ENCODE measurements at places on chromosomes 2 and 18. TPM values are rescaled to one million over a fixed set of nuclear protein-coding genes. Genes with fewer than 3 reads are reported as not detected.

GRCh38 chr2:6314218-6314960 lies 551.3 kb downstream of the CMPK2 start:
- no peak for DNase-seq

- DNase-seq, result no peak
Measured at GRCh38 chr18:65721619-65722018, 29.2 kb upstream of the CDH7 start.

DNA sequence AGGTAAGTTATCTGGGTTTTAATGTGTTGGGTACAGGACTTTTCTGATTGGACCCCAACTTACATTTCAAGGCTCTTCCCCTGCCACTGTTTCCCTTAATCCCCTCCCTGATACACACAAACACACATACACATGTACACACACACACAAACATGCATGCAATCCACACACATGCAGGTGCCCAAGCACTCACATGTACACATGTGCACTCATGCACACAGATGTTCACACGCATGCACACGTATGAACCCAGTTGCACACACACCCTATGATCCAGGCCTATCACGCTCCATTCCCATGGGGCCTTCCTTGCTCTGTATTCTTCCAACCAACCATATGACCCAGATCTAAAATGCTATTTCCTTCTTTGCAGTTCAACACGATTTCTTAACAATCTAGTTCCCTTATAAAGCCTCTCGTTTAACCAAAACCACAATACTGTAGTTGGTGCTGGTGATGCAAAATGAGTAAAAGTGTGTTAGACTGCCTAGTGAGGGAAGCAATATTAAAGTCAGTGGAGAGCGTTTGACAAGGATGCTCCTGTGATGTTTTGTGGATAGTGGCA lies 11.1 kb downstream of the SERPINB8 start:
- DNase-seq, result no peak

GRCh38 chr2:198296665-198297308 lies 492.4 kb downstream of the PLCL1 start:
- DNase-seq, result peak; percentile 59

DNA sequence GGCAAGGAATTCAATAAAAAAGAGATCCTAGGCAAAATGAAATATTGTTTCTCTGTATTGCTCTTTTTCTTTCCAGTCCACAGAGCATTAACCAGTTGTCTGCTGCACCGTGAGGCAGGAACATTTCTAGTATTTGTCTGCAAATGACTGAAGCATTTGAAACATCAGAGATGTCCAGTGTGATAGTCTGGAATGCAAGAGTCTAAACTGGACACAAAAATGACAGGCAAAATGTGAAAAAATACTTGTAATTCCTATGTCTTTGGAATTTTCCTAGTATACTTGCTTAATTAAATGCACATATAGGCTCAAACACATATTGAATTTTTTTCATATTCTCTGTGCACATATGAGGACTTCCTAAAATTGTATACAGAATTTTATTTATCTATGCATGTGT lies 120.5 kb upstream of the SPATS2L start:
- no peak for DNase-seq

- DNase-seq, result no peak
Measured at GRCh38 chr2:224668123-224668909, 47.8 kb downstream of the CCDC195 start.

GRCh38 chr2:239587841-239588240 lies 187.0 kb upstream of the HDAC4 start:
- no peak for DNase-seq

- DNase-seq, result no peak
Measured at GRCh38 chr2:1594373-1595171, 149.7 kb downstream of the PXDN start.

DNA sequence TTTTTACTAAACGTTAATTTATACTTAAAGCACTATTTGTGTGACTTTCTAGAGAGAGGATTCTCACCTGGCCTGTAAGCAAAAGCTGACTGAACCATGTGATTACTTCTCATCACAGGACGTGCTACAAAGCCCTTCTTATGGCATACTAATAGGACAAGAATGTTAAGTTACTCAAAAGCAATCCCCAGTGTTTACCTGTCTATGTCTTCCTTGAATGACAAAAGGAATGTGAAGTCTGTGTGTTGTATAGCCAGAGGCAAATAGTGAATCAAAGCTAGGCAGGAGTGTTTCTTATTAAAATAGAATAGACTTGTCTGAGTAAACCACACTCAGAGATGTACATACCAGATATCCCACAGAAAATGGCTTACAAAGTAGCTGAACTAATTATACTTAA lies 1465.5 kb downstream of the SUCLG1 start:
- no peak for DNase-seq

DNA sequence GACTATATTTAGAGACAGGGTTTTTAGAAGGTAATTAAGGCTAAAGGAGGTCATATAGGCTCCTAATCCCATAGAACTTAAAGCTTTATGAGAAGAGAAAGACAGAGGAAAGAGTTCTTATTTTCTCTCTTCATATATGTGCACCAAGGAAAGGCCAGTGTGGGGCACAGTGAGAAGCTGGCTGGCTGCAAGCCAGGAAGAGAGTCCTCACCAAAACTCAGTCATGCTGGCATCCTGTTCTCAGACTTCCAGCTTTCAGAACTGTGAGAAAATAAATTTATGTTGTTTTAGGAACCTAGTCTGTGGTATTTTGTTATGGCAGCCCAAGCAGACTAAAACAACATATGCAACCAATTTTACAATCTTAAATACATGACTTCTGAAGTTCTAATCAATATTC lies 31.5 kb upstream of the ATIC start:
- DNase-seq, result no peak

DNA sequence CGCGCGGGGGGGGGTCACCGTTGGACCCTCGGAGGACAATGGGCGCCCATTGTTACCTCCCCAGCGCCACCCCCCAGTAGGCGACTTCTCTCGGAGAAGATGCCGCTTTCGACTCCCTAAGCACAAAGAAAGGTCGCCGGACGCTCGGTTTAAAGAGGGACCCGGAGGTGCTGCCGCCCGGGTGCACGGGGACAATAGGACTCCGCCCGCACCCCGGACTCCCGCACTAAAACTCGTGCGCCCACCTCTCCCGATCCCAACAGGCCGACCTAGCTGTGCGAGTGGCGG lies 318 bp upstream of the CDC42EP3 start:
- DNase-seq, result peak; percentile 23

GRCh38 chr2:75606761-75607399 lies 39.7 kb upstream of the MRPL19 start:
- DNase-seq, result no peak

- no peak for DNase-seq
Measured at GRCh38 chr2:20130821-20131645, 79.6 kb upstream of the LAPTM4A start.

The SERPINB13 gene
- polyA plus RNA-seq, result 0.43 TPM

The RFTN2 gene
- 13.2 TPM for polyA plus RNA-seq

The HOXD12 gene
- not detected for polyA plus RNA-seq

The DCDC2C gene
- 0.46 TPM for polyA plus RNA-seq

The SLC4A3 gene
- polyA plus RNA-seq, result 12.8 TPM

Measured in hindlimb muscle (tissue), 1 donor.